ENCODE measurements at places on chromosomes 13 and 19.

- no peak for DNase-seq
Measured at GRCh38 chr13:80054806-80055205, 286.1 kb downstream of the SPRY2 start.

- no peak for DNase-seq
Measured at GRCh38 chr13:113655346-113656002, 2.5 kb downstream of the ATP4B start.

GRCh38 chr19:18862976-18863842 is 31.4 kb downstream of the UPF1 start:
- no peak for DNase-seq

DNA sequence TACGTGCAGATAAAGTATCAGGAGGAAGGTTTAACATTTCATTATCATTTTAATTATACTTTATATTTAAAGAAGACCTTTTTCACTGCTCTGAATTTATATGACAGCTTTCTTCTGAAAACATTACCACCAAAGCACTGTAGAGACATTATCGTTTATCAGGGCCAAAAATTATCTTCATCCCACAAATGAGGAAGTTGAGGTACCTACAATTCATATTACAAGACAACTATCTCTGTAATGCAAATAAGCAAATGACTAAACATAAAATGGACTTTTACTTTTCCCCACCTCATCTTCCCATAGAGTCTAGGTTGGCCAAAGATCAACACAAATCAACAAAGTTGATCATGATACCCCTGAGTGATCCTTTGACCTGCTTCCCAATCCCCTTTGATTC is 30.9 kb upstream of the SMAD9 start:
- DNase-seq = no peak

GRCh38 chr13:28606466-28606865 is 52.5 kb upstream of the POMP start:
- no peak for DNase-seq

DNA sequence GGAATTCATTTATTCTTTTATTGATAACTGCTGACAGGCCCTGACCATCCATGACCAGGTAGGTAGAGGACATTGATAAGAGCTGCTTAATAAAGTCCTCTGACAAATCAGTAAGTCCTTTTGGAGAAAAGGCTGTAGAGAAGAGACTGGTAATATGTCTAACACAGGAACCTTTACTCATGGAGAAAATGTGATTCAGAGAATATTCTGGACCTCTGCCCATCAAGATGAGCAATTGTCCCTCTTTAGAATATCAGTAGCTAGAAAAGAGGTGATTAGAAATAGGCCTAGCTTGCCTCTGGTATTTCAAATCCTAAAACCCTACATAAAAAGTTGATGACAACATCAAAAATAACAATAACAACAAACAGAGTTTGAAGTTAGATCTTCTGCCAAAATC is 642.3 kb downstream of the TBC1D4 start:
- DNase-seq = no peak
